ENCODE measurements at places on chromosomes 1 and 21.

DNA sequence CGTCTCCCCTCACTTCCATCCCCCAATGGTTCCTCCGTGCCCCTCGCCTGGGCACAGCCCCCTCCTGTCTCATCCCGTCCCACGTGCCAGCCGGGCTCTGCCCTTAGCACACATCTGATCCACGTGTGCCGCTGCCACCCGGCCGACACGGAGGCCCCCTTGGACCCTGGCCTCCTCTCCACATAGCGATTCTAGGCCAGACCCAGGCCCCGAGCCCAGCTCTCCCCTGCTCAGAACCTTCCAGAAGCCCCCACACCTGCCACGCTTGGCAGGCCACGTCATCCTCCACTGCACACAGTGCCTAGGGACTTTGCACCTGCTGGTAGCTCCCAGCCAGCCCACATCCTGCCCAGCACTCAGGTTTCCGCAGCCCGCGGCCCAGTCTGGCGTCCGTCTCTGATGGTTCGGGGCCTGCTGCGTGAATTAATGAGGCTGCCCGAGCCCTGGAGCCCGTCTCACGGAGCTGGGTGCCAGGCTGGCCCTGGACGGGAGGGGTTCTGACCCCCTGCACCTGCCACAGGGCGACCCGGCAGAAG lies 20.1 kb downstream of the PLCH2 start:
- no peak for DNase-seq

DNA sequence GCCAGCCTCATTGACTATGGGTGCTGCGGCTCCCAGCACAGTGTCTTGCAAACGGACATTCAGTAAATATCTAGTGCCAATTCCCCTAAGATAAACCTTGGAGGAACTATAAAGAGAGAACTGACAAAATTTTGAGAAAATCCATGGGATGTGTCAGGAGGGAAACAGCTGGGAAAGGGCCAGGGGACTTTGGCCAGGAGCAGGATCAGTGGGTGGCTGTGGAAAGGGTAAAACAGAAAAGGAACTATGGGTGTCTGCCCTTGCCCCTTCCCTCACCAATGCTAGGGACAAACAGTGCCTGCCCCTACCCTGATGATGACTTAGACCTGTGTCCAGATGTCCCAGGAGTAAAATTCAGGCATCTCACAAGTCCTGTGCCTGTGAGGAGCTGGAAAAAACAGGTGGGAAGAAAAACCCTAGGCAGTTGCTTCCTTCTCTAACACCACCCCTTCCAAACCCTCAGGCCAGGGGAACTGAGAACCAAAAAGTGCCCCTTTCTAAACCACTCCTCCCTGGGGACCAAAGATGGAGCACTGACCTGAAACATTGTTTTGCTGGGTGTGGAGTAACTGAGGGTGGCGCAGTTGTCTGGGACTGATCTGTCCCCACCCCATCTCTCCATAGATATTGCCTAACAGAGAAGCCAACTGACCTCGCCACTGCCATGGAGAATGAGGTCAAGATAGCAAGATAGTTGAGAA lies 22.1 kb upstream of the IFNAR2 start:
- no peak for DNase-seq

GRCh38 chr1:174690266-174690665 lies 242.5 kb downstream of the GPR52 start:
- no peak for DNase-seq

- no peak for DNase-seq
These were observed 139.0 kb downstream of the RASAL2 start for GRCh38 chr1:178232949-178233348.

- no peak for DNase-seq
These were observed 460.0 kb upstream of the RGS18 start for GRCh38 chr1:191698246-191698645.

DNA sequence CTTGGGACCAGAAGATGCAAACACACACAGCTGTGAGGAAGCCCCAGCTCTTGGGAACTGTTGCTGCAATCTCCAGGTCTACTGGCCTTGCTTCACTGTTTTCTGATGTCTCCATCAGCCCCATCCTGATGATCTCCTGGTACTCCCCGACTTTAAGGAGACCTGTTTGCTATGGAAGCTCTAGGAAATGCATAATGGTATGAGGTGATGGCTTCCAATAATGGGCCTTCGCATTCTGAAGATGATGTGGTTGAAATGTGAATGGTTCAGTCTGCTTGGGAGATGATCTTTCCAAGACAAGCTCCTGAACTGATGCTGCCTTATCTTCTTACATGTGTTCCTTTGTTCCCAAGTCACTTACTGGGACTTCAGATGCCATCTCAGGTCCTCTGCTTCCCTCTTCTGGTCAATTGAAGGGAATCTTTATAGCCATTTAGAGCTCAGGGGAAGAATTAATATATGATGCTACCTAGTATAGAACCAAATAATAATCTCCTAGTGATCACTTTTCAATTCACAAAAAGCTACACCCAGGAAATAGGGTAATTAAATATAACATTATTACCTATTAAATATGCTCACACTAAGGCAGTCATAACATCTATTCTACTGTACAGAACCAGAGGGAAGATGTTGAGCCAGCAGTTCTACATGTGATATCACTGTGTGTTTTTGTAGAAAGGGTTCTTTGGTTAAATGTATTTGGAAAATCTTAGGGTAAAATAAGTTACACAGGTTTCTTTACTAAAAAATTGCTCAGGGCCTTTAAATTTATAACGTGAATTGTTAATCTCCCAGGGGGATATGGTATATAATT lies 73.9 kb upstream of the VTCN1 start:
- DNase-seq = no peak

GRCh38 chr1:234478481-234479309 lies at the start of gene TARBP1:
Gene TARBP1 (minus strand): TSS chr1:234479179. CDS start chr1:234479103, 76 bp downstream.
- peak; percentile 68 for DNase-seq

DNA sequence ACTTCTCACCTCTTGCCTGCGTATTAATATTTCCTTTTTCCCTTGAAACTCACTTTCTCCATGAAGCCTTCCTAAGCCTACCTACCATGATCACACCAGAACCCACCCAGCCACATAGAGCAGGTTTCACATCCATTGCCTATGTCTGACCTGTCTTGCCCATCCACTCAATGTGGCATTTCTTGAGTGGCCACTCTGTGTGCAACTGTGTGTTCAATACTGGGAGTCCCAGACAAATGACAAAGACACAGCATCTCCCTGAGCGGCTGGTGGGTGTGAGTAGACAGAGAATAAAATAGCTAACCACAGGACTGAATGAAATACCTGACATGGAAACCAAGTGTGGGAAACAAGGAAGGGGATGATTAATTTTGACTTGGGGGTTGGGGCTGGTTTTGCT lies 3.1 kb downstream of the PTGFRN start:
- DNase-seq = no peak

- DNase-seq = no peak
These were observed 19.2 kb downstream of the NLRP3 start for GRCh38 chr1:247435030-247435758.

GRCh38 chr1:93817819-93818569 lies 61.0 kb downstream of the DNTTIP2 start:
- no peak for DNase-seq

All from stimulated activated CD4-positive, alpha-beta T cell treated with anti-CD3 and anti-CD28 coated beads, Interleukin-1b, Interleukin-23, amount 100 ng/mL, for 24 hours (primary cell).